Kidney epithelial cell (primary cell): ENCODE measurements at places on chromosomes 12 and 14.
A peak's percentile ranks its signal among the peaks of the same experiment; 100 is the strongest.

DNA sequence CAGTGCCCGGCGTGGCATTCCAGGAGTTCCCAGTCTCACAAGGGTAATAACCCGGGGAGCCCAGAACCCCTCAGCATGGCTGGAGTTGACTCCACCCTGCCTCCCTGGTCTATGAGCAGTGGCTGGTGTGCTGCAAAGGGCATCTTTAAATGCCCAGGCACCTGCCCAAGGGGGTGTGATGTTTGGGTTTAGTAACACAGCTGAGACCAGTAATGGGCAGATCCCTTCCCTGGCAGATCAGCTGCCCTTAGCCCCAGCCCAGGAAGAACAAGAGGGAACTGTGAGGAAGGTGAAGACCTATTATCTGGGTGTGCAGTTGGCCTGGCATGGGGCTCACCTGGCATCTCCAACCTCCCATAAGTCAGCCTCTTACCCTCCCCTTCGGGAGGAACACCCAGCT lies 35.9 kb downstream of the RBM19 start:
- DNase-seq, result no peak

GRCh38 chr14:31124197-31124596 lies 83.4 kb downstream of the HECTD1 start:
- DNase-seq, result no peak

DNA sequence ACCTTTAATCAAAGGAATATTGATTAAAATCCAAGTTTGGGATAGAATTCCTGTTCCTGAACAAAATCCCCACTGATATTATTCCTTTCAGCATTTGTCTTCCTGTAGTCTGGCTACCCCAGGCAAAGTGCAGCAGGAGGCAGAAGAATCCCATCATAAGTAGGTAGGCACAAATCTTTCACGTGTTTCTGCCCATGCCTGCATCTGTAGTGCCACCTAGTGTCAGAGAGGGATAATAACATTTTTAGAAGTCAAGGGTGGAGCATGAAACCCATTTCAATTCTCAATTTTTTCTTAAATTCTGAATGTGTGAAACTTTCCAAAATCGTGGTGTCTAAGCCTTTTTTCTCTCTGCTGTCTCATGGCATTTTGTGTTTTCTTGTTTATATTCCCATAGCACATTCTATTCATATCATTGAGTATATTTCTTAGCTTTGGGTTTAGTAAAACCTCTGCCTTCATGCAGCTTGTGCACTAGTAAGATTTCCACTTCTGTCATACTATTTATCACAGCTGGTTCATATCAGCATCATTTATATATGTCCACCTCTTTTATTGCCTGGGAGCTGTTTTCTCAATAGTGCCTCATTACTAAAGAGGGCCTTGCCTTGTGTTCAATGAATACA lies 47.8 kb upstream of the RERG start:
- DNase-seq, result peak; percentile 31

GRCh38 chr12:108802101-108802961 lies 55.1 kb downstream of the SSH1 start:
- peak; percentile 86 for DNase-seq

GRCh38 chr12:90970471-90970870 lies 15.5 kb upstream of the CCER1 start:
- DNase-seq, result peak; percentile 29

GRCh38 chr12:122058549-122059149 lies 19.9 kb upstream of the MLXIP start:
- no peak for DNase-seq

DNA sequence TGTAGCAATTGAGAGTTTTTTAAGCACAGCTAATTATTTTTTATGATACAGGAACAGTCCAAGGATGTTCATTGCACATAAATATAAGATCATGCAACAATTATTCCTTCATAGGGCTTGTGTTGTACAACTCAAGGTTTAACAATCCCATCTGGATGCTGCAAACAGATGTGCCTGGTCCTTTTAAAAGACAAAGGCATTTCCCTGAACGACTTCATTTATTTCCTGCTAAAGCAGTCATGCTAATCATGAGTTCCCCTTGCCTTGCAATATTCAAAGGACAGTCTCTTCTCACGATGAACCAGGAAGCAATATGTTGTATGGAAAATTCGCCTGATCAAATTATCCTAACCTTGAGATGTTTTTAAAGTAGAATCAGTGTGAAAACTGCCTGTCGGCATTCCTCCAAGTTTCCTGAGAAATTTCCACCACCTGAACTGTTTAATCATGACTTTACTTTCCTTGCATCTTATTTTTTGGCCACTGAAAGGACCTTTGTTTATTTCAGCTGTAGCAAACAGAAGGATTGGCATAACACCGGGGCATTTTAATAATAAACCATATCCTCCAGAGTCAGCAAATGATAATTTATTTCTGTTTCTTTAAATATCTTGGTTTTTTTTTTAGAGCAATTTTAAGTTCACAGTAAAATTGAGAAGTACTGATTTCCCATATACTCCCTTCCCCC lies 33.9 kb upstream of the TSPAN8 start:
- DNase-seq, result no peak

GRCh38 chr14:100539003-100539660 lies 48.1 kb downstream of the BEGAIN start:
- DNase-seq, result no peak

- DNase-seq, result no peak
Measured at GRCh38 chr12:113191227-113191626, 5.7 kb downstream of the RITA1 start.

GRCh38 chr12:76084863-76085519 lies 506 bp upstream of the NAP1L1 start:
- DNase-seq, result no peak

DNA sequence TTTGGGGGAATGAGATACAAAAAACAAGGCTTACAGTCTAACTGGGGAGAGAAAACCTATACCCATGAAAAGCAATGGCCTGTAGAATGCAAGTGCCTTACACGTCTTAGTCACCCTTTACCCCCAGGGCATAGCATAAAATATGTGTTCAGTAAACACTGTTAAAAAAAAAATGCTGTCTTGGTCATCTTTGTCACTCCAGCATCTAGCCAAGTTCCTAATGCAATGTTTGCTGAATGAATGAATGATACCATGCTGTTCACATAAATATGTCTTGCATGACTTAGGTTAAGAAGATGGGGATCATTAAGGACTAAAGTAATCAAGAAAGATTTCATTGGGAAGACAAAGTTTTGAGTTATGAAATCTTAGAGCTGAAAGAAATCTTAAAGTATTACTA lies 38.5 kb downstream of the PPP2R5E start:
- no peak for DNase-seq
